ENCODE measurements at places on chromosomes 1 and 21.

GRCh38 chr1:240455228-240455821, 156.6 kb downstream of the GREM2 start:
- DNase-seq = no peak

DNA sequence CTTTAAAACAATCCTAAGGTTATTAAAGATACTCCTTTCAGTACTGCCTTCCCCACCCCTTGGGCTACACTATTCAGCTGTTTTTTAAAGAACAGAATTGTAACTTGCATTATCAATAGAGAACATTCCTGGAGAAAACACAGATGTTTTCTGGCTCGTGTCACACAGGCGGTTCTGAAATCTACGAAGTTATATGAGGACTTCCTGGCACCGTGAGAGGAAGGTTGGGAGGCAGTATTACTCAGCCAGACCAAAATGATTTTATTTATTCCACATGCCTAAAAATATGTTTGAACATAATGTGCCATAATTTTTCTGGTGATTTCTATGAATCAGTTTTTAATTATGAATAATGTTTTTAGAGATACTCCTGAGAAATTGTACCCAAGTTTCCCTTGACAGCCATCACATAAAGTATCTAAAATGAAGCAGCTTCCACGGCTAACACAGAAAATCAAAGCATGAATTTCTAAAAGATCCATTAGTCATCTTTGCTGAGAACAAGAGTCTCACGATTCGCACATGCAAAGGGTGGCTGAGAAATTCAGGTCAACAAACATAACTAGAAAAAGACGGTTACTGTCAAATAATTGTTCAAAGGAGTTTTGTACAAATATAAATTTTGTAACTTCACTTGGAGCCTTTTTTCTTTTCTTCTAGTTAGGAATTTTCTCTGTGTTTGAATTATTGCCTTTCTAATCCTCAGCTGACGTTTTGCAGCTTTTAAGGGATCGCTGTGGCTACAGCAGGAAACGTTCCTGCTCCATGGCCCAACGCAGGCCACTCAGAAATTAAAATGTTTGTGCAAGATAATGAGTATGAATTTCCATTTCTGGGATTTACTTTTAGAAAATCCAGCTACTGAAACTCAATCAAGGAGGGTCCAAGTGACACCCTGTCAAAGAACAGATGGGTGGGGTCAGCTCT, 8.0 kb upstream of the SIM2 start:
- DNase-seq = no peak

GRCh38 chr21:30336596-30336995, 898 bp downstream of the KRTAP27-1 start:
- no peak for DNase-seq

DNA sequence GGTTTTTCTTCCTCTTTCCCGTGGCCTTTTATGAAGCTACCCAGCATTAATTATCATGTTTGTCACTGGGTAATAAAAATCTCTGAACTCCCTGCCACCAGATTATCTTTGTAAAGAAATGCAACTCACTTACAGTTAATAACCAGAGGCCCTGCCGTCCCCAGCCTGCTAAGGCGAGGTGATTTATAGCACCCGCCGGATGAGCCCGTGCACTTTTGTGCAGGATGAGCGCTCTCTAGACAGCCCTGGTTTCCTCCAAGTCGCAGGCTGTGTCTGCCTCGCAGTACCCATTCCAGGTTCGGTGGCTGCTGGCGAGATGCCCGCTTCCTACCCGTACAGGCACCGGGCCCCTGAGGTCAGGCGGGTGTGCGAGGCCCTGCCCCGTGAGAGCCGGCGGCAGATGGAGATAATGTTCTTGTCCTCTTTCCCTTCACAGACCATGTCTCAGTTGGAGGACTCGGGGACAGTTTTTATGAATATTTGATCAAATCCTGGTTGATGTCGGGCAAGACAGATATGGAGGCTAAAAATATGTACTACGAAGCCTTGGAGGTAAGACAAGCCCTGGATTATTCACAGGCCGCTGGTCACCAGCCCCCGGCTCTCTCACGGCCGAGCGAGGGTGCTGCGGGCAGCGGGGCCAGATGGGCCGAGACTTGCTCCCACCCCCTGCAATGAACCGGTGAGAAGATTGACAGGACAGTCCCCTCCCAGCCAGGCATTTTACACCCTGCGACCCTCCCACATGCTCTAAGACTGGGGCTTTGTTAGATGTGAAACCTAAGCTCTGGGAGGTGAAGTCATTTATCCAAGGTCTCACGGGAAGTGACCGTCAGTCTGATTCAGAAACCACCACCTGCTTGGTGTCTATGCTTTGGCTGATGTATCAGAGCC, 28.5 kb upstream of the SELENON start:
- DNase-seq = peak; percentile 58

- no peak for DNase-seq
Observed at GRCh38 chr1:117093870-117094621, 27.5 kb downstream of the TRIM45 start.

GRCh38 chr1:231107600-231108326, 54.1 kb upstream of the TRIM67 start:
- DNase-seq = no peak

DNA sequence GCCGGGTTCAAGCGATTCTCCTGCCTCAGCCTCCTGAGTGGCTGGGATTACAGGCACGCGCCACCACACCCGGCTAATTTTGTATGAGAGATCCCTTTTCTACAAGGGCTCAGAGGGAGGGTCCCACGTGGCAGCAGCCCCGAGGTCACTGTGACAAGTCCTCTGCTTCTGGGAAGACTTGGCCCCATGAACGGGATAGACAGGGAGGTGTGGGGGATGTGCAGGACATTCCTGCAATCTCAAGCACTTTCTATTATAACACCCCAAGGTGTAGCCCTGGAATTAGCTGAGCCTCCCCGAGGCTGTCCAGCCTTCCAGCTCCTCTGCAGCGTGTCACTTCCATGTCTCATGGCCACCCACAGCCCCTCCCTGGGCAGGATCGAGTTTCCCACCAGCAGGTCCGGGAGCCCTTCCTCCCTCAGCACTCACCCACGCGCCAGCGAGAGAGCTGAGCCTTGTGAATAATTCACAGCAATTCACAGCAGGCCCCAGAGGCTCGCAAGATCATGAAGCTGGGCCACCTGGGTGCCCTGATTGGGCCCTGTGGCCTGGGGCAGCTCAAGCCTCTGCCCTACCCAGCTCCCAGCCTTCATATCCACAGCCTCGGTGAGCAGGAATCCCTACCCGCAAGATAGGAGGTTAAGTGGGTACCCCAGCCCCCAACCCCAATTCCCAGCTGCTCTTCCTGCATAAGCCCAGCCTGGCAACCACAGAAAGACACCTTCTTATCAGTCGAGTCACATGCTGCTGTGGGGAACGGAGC, 22.8 kb upstream of the RNU1-4 start:
- peak; percentile 10 for DNase-seq

DNA sequence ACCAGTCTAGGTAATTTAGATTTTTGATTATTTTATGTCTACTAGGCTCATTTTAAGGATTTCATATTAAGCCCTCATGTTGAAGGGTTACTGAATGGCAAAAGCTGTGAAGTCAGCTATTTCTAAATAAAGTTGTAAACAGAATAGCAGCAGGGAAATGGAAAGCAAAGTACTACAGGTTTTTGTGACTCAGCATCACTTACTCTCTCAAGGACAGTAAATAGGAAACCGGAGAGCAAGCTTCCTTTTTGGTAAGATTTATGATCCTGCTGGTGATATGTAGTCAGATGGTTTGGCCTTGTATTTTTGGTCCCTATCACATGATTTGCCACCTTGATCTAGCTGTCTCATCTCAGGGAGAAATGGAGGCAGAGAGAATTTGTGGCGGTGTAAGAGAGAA, 226.0 kb downstream of the RPS6KC1 start:
- no peak for DNase-seq

- DNase-seq = no peak
Observed at GRCh38 chr1:152743371-152744145, 14.3 kb upstream of the KPRP start.

Data from SK-N-DZ (cell line).